Left ventricle myocardium inferior (tissue), 1 donor: ENCODE measurements at places on chromosomes 11 and 22. TPM values are rescaled to one million over a fixed set of nuclear protein-coding genes. Genes with fewer than 3 reads are reported as not detected.

SLN gene
- 64.0 TPM for total RNA-seq

DNA sequence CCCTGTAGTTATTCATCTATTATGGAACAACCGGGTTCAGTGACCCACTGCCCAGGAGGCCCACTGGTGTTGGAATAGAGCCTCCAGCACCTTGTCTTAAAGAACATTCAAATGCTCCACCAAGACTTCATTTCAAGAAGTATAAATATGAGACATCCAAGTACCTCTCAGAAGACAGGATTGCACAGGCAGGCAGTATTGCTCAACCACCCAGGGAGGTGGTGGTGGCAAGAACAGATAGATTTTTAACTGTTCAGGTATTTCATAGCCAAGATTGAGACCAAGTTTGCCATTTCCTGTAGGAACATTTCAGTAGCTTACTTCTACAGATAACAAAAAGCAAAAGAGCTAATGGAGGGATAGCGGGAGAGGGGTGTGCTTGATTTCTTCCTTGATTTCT, 78.7 kb downstream of the COMMD9 start:
- no peaks in the 10 kb centered on the region for H3K4me1 ChIP-seq
- no peak overlapping the region for H3K27ac ChIP-seq
- no peak overlapping the region for H3K4me3 ChIP-seq
- no peaks in the 10 kb centered on the region for H3K36me3 ChIP-seq
- DNase-seq, result no peak
- H3K27me3 ChIP-seq, result peaks cover 12% of the 10 kb centered on the region

PRRG4 gene
- total RNA-seq, result 0.33 TPM

DNA sequence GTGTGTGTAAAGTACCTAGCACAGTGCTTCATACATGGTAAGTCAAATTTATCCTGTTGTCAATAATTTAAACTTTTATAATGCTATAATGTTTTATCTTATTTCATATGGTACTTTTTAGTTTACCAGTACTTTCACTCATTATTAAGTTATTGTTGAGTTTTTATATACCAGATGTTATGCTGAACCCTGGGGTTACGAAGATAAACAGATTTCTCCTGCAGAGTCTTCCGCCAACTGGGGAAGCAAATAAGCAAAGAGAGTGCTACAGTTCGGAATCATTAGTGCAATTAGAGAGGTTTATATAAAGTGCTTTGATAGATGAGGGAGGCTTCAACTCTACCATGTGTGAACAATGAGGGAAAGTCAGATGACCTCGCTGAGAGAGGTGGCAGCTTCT, 362.3 kb downstream of the DYNC2H1 start:
- no peak overlapping the region for H3K4me3 ChIP-seq
- H3K27ac ChIP-seq, result no peak overlapping the region
- H3K4me1 ChIP-seq, result no peaks in the 10 kb centered on the region
- DNase-seq, result no peak

DNA sequence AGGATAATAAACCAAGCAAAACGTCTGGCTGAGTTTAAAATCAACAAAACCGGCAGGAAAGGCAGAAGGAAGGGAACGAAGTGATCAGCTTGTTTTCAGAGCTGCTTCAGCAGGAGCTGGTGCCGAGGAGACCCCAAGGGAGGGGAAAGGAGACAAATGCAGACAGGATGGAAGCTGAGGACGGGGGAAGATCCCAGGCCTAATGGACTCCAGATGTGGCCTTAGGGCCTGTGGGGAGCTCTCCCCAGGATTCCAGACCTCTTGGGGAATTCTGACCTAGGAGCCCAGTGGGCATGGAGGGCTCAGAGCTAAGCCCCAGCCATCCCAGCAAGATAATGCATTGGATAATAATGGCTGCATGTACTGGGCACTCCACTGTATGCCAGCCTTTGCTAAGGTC, 211.4 kb upstream of the NARS2 start:
- H3K4me3 ChIP-seq, result no peak overlapping the region
- no peaks in the 10 kb centered on the region for H3K27me3 ChIP-seq
- DNase-seq, result no peak

C11orf16 gene
- total RNA-seq, result not detected
